Upper lobe of left lung (tissue), 6 donors: ENCODE measurements at places on chromosomes 6 and 20.

DNA sequence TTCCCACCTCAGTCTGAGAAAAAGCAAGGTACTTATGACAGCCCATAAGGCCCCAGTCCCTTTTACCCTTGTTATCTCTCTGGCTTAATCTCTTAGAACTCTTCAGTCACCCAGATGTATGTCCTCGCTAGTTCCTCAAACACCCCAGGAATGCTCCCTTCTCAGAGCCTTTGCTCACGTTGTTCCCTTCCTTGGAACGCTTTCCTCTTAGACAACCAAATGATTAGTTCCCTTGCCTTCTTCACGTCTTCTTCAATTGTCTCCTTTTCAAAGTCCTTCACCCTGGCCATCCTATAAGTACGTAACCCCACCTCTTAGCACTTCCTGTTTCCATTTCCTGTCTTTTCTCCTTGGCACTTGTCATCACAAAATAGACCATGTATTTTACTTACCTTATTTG, 1.1 kb upstream of the APOBEC2 start:
- DNase-seq, result no peak

GRCh38 chr6:107656401-107656800, 166.5 kb downstream of the SOBP start:
- DNase-seq, result no peak

GRCh38 chr6:112795316-112795715, 448.2 kb downstream of the RFPL4B start:
- no peak for DNase-seq

- DNase-seq, result no peak
Measured at GRCh38 chr20:34437330-34437986, 74.4 kb downstream of the ITCH start.

- no peak for DNase-seq
Measured at GRCh38 chr20:53841741-53842140, 228.7 kb downstream of the BCAS1 start.

- no peak for DNase-seq
Measured at GRCh38 chr6:138586638-138587037, 87.3 kb upstream of the NHSL1 start.

- no peak for DNase-seq
Measured at GRCh38 chr6:80771941-80772340, 665.5 kb downstream of the BCKDHB start.

DNA sequence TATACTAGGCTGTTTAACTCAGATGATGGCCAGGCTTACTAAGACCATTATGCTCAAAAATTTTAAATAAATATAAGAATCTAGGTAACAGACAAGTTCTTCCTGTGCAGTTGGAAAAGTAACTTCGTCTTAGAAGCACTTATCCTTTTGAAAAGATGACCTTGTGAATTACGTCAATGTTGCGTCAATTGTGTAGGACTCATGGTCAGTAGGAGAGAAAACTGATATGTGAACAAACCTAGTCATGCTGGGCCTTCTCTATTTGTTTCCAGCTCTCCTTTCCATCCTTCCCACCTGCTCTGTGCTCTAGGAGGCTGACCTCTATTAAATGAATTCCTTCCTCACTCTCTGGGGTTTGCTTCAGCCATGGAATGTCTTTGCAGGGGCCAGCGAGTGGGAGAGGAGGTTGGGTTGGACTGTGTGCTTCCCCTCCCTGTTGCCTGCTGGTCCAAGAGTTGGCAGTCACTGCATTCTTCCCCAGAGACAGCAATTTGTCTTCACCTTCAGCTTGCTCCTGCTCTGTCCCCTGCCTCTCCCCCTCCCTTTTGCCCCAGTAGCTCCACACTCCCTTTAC, 128.0 kb upstream of the TNFAIP3 start:
- no peak for DNase-seq
